ENCODE measurements at places on chromosomes 1 and 21.

GRCh38 chr1:83619170-83619896, 379.6 kb downstream of the TTLL7 start:
- DNase-seq = no peak

DNA sequence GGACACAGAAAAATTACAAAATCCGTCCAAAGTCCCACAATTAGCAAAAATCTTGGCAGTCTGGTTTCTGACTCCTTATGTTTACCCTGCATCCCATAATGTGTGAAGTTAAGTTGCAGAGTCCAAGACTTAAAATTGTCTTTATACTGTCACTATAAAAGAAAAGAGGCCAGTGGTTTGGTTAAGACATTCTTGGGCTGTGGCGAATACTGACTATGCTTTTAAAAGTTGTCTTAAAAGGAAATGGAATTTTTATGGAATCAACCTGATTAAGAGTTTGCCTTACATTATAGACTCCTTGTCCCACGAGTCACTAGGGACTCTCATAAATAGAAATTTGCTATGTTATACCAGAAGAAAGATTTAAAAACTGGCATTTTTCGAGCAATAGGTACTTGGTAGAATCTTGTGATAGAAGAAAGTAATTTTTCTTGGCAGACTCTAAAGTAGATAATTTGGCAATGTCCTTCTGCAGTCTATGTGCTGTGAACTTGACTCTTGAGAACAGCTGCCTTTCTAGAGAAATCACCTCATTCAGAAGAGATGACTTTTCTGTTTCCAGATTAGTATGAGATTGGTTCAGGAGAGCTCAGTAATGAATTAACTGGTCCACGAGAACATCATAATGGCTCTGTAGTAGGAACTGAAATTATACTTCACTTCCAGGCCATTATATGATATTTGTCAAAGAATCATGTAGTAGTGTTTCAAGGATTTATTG, 31.8 kb downstream of the NTNG1 start:
- DNase-seq = peak; percentile 6

GRCh38 chr1:208174200-208174599, 70.0 kb downstream of the PLXNA2 start:
- DNase-seq = peak; percentile 49

- no peak for DNase-seq
Observed at GRCh38 chr1:83897516-83897915, 101.4 kb downstream of the TTLL7 start.

DNA sequence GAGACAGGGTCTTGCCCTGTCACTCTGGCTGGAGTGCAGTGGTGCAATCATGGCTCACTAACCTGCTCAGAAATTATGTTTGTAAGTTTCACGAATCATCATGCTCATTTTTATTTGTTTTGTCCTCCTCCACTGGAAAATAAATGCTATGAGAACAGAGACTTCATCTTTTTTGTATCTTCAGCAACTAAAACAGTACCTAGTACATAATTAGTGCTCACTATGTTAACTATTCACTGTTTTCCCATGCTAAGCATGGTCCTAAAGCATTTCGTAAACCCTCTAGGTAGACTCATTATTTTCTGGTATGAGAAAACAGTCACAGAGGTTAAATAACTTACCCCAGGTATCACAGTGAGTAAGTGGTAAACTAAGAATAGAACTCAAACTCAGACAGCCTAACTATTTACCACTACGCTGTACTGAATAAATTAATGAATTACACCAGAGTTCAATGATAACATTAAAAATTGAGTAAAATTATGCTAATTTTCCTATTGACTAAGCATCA, 118.4 kb downstream of the RERE start:
- no peak for DNase-seq

GRCh38 chr1:156544592-156545102, 27.7 kb downstream of the IQGAP3 start:
- no peak for DNase-seq

DNA sequence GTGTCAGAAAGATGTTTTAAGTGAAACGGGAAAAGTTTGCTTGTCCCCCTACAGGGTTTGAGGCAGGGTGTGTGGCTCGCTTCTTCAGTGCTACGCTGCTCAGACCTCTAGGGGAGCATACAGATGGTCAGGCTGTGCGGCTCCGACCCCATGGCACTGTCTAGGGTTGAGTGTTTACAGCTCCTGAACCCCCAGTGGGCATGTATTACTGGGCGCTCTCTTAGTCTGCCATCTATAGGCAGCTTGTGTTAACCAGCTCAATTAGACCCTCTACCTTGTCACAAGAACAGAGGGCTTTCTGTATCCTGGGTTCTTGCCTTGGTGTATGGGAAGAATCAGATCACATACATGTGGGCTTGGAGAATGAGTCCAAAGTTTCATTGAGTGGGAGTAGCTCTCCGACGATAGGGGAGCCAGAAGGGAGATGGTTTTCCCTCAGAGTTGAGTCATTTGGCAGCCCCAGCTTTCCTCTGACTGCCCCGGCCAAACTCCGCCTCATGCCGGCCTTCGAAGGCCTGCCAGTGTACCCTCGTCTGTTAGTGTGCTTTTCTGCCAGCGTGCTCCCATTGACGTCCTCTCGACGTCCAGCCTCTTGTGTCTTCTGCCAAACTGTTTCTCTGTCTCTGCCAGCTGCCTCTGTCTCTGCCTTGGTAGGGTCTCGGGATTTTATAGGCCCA, 38.6 kb upstream of the ADGRL4 start:
- no peak for DNase-seq

All from EH (cell line).